Hepatocyte (in vitro differentiated cells): ENCODE measurements at places on chromosomes 1 and 21.

DNA sequence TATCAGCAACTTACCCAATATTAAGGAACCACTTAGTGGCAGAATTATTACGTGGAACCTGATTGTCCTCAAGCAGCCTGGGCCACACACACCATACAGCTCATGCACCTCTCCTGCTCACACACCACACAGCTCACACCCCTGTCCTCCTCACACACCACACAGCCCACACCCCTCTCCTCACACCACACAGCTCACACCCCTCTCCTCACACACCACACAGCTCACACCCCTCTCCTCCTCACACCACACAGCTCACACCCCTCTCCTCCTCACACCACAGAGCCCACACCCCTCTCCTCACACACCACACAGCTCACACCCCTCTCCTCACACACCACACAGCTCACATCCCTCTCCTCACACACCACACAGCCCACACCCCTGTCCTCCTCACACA lies 36.8 kb upstream of the LAMC2 start:
- no peak for DNase-seq

- DNase-seq: no peak
Measured at GRCh38 chr1:194447636-194448035, 1261.2 kb upstream of the B3GALT2 start.

DNA sequence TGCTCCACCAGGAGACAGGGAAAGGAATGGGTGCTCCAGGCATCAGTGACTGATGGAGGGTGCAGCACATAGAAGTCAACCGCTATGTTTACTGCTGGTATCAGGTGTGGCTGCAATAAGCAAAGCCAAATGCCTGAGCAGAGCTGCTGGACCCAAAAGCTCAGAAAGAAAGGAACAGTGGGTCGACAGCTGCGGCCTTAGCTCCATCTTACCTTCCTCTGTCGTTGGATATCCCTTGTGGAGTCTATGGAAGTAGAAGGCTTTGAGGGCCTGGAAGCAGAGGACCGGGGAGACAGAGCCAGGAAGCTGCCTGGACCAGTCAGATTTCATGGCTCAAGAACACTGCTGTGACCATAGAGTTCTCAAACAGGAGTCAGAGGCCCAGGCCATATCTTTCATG lies 45.3 kb downstream of the RIMS3 start:
- DNase-seq: no peak

GRCh38 chr1:230011333-230012092 lies 55.5 kb upstream of the GALNT2 start:
- no peak for DNase-seq

GRCh38 chr1:197637406-197637805 lies 137.9 kb downstream of the DENND1B start:
- no peak for DNase-seq
